ENCODE measurements at places on chromosomes 2 and 18. TPM values are rescaled to one million over a fixed set of nuclear protein-coding genes. Genes with fewer than 3 reads are reported as not detected.

The RGPD8 gene
- total RNA-seq, result 15.2 TPM

The PDE1A gene
- total RNA-seq, result 2.3 TPM

The MAL gene
- 6.5 TPM for total RNA-seq

The GKN1 gene
- not detected for total RNA-seq

The KLHL41 gene
- 0.36 TPM for total RNA-seq

The DYNAP gene
- not detected for total RNA-seq

The SCYGR1 gene
- total RNA-seq, result not detected

The VSNL1 gene
- total RNA-seq, result 18.1 TPM

The TUBB8B gene
- not detected for total RNA-seq

The RSAD2 gene
- not detected for total RNA-seq

The RUFY4 gene
- not detected for total RNA-seq

The SOWAHC gene
- 57.8 TPM for total RNA-seq

The TNFRSF11A gene
- total RNA-seq, result 6.5 TPM

The GDF7 gene
- total RNA-seq, result 2.0 TPM

The C1QL2 gene
- not detected for total RNA-seq

The TMEFF2 gene
- total RNA-seq, result not detected

The GKN2 gene
- not detected for total RNA-seq

The ZNF638 gene
- 109 TPM for total RNA-seq

The DSG2 gene
- 19.5 TPM for total RNA-seq

The CCDC74B gene
- 0.96 TPM for total RNA-seq

The ATAD2B gene
- 31.0 TPM for total RNA-seq
